ENCODE measurements at places on chromosomes 12 and 14. TPM values are rescaled to one million over a fixed set of nuclear protein-coding genes. Genes with fewer than 3 reads are reported as not detected.

- no peak for DNase-seq
Measured at GRCh38 chr12:96049101-96049500, 13.7 kb upstream of the LTA4H start.

DNA sequence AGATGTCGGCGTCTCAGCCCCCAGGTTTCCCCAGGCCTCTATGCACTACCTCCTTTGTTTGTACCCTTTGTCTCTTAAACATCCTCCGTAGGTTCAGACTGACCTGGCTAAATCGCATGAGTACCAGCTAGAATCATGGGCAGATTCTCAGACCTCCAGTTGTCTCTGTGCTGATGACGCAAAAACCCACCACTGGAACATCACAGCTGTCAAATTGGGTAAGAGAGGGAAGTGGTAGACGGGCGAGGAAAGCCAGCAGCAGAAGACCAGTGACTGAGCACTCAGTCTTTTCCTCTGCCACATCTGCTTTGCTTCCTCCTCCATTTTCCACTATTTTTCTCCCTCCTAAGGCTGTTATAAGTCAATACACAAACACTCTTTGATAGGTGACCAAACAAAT, 29.7 kb downstream of the A2ML1 start:
- DNase-seq: no peak

DNA sequence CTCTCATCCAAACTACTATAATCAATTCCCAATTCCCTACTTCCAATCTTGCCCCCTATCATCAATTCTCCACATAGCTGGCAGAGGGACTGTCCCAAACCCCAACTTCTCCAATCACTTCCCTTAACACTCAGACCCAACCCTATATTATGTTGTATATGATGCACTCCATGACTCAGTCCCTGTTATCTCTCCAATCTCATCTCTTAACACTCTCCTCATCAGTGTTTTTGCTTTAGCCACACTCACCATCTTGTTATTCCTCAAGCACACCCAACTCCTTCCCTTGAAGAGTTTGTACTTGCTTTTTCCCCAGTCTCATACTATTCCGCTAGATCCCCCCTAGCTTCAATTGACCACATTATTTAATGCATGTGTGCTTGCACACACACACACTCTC, 4.9 kb downstream of the RHOJ start:
- no peak for DNase-seq

GRCh38 chr14:90717916-90718315, 98.3 kb downstream of the TTC7B start:
- DNase-seq: no peak

- DNase-seq: no peak
Measured at GRCh38 chr12:5094551-5094950, 50.9 kb downstream of the KCNA5 start.

The RNASE11 gene
- not detected for total RNA-seq

DNA sequence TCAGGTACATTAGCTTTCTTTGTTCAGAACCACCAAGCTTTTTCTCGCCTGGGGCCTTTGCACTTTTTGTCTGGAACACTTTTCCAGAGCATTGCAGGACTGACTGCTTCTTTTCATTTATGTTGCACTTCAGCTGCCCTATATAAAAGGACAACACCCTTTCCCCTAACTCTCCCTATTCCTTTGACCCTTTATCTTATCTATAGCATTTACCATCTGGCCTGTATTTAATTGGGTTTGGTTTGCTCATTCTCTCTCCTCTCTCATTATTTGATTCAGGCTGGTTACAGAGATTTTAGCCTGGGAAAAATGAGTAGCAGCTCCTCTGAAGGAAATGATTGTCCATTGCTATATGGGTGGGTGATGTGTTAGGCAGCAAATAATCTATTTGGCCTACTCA, 165.4 kb downstream of the KICS2 start:
- no peak for DNase-seq

DNA sequence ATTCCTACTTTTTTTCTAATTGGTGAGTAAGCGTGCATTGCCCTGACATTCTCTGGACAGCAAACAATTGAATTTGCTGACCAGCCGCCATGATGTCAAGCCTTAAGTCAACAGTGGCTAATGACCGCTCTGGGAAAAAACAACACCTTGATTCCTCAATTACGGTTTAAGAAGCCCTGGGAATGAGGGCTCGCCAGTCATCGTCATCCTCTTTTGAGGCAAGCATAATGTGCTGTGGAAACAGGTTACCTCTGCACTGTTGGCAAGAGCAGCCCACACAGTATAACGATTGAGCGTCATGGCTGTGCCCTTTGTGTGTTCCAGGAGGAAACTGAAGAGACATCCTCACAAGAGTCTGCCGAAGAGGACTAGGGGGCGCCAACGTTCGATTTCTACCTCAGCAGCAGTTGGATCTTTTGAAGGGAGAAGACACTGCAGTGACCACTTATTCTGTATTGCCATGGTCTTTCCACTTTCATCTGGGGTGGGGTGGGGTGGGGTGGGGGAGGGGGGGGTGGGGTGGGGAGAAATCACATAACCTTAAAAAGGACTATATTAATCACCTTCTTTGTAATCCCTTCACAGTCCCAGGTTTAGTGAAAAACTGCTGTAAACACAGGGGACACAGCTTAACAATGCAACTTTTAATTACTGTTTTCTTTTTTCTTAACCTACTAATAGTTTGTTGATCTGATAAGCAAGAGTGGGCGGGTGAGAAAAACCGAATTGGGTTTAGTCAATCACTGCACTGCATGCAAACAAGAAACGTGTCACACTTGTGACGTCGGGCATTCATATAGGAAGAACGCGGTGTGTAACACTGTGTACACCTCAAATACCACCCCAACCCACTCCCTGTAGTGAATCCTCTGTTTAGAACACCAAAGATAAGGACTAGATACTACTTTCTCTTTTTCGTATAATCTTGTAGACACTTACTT, 138.9 kb downstream of the HMGA2 start:
- peak; percentile 75 for DNase-seq

The IL26 gene
- not detected for total RNA-seq

DNA sequence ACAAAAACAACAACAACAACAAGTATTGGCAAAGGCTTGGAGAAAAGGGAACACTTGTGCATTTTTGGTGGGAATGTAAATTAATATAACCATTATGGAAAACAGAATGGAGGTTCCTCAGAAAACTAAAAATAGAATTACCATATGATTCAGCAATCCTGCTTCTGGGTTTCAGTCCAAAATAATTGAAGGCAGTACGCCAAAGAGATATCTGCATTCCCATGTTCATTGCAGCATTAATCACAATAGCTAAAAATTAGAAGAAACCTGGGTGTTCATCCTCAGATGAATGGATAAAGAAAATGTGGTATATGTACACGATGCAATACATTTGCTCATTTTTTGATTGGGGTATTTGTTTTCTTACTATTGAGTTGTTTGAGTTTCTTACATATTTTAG, 813.0 kb downstream of the NRXN3 start:
- no peak for DNase-seq

The C1R gene
- total RNA-seq: 1.4 TPM

- DNase-seq: no peak
Measured at GRCh38 chr14:101716077-101716950, 45.2 kb upstream of the PPP2R5C start.

The KLC1 gene
- 253 TPM for total RNA-seq

The CATSPERB gene
- not detected for total RNA-seq

The MYO1A gene
- not detected for total RNA-seq

The OR4E2 gene
- not detected for total RNA-seq

DNA sequence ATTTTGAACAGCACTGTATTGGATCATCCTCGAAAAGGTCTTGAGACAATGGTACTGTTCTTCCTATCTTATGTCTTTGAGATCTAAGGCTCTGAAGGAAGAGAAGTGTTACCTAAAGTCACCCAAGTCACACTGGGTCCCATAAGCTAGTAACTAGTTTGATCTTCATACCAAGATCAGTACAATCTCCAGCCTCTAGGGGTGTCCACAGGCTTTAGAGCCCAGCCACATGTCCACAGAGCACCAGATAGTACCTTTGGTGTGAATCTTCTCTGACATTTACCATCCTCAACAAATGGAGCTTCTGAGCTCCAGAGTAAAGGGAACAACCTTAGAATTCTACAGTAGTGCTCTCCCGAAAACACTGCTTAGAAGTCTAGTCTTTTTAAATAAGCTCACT, 78.7 kb downstream of the KSR2 start:
- no peak for DNase-seq

All from glomerular endothelial cell (primary cell).